ENCODE measurements at places on chromosomes 12 and 14.

GRCh38 chr12:83945871-83946270, 966.7 kb downstream of the SLC6A15 start:
- DNase-seq = no peak

DNA sequence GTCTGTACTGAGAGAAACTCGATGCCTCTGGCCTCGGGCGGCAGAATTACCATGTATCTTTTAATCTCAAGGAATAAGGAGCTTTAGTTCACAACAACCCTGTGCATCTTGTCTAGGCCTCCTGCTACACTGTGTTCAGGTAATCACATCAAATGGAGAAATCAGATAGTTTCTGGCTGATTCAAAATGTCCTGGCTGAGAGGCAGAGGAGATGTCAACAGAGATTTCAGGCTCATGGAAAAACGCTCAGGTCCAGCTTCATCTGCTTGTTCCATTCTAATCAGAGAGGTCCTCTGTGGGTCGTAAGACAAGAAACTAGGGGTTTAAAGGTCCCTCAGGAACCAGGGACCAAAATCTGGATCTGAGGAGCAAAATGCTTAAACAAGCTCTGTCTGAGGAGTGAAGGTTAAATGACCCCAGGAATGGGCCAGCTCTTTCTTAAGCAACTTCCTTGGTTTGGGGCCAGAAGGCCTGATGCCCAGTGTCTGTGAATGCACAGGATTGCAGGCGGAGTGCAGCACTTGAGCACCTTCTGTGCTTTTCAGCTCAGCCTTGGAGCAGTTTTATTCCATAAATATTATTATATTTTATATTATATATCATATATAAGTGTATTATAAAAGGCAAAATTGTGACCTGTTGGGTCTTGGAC, 170.2 kb upstream of the PRICKLE1 start:
- peak; percentile 80 for DNase-seq

- no peak for DNase-seq
Observed at GRCh38 chr12:5295151-5295550, 136.8 kb upstream of the NTF3 start.

GRCh38 chr14:105939810-105940508, 413.6 kb downstream of the TMEM121 start:
- DNase-seq = no peak

DNA sequence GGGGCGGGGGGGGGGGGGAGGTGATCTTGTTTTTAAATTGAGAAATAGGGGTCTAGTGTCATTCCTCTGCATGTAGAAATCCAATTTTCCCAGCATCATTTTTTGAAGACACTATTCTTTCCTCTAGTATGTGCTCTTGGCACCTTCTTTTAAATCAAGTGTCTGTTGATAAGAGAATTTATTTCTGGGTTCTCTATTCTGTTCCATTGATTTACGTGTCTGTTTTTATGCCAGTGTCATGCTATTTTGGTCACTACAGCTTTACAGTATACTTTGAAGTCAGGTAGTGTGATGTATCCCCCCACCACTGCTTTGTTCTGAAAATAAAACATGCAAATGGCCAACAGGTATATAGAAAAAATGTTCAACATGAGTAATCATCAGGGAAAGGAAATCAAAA, 252.7 kb downstream of the MED13L start:
- no peak for DNase-seq

DNA sequence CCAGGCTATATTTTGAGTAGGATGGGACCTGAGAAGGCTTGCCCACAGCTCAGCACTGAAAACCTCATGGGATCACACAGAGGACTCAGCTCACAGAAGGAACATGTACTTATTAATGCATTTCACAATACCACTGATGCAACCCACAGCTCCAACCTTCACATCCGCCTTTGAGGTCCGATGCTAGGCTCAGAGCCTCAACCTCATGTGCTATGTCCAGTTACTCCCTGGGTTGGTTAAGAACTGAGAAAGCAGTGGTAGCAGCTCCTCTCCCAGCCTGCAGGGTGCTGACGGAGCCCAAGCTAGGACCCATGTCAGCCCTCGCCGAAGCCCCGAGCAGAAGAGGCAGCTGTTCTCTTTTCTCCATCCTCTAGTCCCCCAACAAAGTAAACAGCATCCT, 52.9 kb downstream of the SPTB start:
- DNase-seq = no peak

DNA sequence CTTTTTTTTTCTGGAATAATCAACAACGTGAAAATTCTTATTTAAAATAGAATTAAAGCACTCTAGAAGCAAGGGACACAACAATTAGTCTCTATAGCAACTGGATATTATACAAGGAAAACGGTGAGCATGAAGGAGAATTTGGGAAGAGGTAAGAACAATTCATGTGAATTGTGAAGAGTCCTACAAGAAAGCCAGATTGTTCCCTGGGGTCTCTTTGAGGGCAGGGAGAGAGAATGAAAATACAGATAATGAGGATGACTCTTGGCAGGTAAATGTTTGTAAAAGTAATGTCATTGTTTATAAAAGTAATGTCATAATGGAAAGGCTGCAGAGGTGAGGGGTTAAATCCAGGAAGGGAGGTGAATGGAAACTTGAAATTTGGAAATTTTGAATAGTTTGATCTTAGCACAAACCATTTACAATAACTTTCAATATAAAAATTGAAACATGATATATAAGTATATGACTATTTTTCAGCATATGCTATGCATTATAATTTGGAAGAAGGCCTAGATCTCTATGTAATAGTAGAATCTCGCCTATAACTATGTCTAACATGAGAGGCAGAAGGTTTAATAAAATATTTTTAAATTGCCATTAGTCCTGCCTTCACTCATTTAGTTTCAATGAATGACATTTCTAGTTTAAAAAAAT, 378.8 kb upstream of the DCN start:
- DNase-seq = no peak

DNA sequence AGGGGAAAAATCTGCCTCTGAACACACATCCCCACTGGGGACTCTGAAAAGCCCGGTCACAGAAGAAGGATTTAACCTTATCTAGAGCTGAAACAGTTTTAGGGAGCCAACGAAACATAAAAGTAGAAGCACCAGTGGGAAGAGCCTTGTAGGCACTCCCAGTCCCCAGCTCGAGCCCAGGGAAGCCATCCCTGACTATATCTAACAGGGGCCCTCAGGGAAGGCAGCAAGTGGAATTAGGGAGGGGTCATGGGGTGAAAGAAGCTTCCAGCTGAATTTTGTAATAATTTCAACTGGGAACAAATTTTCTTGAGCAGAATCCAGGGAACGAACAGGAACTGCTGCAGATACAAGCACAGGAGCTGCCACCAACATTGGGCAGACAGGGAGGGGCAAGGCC, 127.8 kb downstream of the BMP4 start:
- DNase-seq = no peak

GRCh38 chr12:101599771-101600484, 5.2 kb downstream of the MYBPC1 start:
- peak; percentile 42 for DNase-seq

GRCh38 chr14:68884031-68885030, 91.5 kb upstream of the ZFP36L1 start:
- peak; percentile 82 for DNase-seq

All from astrocyte of the hippocampus (primary cell).